Esophagus muscularis mucosa (tissue), 4 donors: ENCODE measurements at places on chromosomes 5 and 9.

DNA sequence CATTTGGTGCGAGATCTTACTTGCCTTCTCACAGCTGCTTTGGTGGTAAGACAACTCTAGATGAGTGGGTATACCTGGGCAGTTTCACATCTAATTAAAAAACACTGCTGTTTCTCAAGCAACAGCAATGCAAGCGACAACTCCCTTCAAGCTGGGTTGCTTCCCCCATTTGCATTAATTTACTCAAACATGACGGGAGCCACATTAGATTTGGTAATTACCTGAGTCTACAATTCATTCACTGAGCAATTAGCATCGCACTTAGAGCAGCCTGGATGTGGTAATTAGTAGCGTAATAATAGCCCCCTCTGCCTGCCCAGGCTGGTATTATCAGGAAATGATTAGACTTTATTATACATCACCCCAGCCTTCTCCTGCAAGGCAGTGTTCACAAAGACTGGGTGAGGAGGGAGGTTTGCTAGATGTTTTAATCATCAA is 73.4 kb downstream of the FBXO38 start:
- DNase-seq = peak; percentile 29

- no peak for DNase-seq
These were observed 38.4 kb upstream of the SUSD3 start for GRCh38 chr9:93020151-93020550.

DNA sequence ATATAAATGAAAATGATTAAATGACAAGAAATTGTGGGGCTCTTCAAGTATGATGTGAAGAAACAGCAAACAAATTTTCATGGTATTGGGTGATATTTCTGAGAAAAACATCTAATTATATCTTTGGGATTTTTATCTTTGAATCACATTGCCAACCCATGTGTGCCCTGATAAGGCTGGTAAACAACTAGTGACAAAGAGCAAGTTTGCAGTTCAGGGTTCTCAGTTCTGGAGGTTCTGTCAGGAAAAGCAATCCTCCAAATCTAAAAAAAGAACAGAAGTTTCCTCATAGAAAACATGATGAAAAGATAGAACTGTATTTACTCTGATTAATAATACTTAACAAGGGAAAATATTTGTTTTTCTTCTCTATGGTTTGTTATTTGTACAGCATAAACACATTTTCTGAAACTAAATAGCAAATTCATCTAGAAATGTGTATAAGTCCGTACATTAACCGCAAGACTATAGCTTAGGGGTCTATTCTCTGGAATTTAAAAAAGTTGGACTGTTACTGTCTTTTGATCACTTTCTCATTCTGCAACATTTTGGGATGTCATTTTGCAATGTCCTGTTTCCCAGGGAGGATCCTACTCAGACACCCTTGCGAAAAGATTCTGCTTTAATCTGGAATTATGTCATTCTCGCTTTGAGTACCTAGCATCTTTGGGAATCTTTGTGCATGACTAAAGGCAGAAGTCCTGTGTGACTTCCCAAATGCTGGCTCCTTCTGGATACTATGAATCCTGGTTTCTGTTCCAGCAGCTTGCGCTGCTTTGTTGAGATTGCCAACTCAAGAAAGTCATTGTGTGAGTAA is 308.5 kb downstream of the ADGRV1 start:
- DNase-seq = no peak

GRCh38 chr5:105954341-105954740 is 1716.4 kb downstream of the EFNA5 start:
- no peak for DNase-seq

DNA sequence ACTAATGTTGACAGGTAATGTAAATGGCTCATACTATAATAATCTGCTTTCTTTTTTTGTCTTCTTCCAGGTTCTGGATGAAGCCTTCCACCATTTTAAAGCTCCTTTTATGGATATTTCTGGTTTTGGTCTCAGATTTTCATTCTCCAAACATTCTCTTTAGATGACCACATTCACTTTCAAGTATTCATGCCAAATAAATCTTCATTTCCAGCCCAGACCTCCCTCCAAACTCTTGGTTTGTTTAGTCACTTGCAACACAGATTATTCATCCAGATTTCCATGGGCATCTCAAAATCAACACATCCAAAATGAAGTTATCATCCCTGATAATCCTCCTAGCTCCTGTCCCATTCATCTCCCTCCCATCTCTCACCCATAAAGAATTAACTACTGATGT is 40.3 kb upstream of the SVEP1 start:
- no peak for DNase-seq

DNA sequence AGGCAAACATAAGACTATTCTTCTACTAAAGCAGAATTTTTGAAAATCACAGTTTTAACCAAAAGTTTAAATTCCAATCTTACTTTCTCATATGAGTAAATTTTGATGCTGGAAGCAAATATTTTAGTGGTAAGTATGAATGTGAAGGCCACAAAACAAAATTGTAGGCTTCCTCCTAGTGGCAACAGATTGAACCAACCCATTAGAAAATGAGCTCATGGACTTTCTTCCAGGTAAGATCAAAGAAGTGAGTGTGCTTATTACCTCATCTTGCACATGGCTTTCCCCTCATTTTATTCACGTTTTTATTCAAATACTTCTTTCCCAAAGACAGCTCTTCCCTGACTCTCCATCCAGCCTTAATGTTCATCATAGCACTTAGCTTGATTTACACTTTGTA is 16.5 kb upstream of the RLN2 start:
- no peak for DNase-seq

DNA sequence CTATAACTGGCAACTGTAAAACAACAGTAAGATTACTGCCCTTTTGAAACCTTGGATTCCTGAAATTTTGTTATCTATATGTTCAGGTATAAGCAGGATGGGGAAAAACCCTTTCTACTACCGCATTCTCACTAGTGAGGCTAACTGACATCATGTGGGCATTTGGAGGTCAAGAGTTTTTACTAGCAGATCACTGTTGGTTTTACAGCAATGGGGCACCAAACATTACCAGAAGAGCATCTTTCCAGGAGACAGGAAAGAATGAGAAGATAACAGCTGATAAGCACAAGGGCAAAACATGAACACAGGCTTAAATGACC is 20.9 kb upstream of the TTC33 start:
- no peak for DNase-seq

GRCh38 chr5:129906177-129906887 is 2.1 kb downstream of the CHSY3 start:
- no peak for DNase-seq

GRCh38 chr9:131349881-131350563 is 43.9 kb upstream of the PRRC2B start:
- DNase-seq = peak; percentile 97

DNA sequence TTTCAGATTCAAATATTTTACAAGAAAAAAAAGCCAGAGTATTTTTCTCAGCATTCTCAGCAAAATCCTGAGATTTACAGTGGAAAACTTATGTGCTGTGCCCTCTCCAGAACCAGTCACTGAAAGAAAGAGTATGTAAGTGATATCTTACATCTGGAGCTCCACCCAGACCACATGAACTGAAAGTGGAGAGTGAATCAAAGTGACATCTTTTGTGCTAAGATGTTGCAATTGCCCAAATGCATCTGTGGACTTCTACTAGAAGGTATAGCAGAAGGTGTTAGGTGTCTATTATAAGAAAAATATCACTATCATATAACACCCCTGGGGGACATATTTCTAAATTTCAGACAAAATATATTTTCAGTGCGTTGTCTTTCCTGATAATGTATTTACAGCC is 49.0 kb upstream of the RIC1 start:
- no peak for DNase-seq

DNA sequence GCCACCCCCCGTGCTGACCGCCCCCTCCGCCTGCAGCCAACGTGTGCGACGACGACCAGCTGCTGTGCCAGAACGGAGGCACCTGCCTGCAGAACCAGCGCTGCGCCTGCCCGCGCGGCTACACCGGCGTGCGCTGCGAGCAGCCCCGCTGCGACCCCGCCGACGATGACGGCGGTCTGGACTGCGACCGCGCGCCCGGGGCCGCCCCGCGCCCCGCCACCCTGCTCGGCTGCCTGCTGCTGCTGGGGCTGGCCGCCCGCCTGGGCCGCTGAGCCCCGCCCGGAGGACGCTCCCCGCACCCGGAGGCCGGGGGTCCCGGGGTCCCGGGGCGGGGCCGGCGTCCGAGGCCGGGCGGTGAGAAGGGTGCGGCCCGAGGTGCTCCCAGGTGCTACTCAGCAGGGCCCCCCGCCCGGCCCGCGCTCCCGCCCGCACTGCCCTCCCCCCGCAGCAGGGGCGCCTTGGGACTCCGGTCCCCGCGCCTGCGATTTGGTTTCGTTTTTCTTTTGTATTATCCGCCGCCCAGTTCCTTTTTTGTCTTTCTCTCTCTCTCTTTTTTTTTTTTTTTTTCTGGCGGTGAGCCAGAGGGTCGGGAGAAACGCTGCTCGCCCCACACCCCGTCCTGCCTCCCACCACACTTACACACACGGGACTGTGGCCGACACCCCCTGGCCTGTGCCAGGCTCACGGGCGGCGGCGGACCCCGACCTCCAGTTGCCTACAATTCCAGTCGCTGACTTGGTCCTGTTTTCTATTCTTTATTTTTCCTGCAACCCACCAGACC is 80.2 kb downstream of the NTNG2 start:
- DNase-seq = no peak

DNA sequence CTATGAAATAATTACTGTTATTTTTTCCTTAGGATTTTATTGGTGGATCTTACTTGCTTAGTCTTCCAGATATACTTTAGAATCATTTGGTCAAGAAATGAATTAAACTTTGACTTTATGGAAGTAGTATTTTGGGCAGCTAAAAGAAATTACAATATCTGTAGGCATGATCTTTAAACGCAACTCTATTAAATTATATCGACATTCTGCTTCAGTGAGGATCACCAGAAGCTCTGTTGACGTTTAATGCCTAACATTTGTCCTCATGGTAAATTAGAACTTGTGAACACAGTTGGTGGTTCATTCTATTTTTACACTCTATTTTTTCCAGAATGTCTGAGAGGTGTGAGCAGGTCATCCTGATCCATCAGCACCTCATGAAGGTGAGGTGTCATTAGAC is 211.6 kb downstream of the TMEM167A start:
- DNase-seq = no peak
